ENCODE measurements at places on chromosomes 5 and 9.
A peak's percentile ranks its signal among the peaks of the same experiment; 100 is the strongest.

DNA sequence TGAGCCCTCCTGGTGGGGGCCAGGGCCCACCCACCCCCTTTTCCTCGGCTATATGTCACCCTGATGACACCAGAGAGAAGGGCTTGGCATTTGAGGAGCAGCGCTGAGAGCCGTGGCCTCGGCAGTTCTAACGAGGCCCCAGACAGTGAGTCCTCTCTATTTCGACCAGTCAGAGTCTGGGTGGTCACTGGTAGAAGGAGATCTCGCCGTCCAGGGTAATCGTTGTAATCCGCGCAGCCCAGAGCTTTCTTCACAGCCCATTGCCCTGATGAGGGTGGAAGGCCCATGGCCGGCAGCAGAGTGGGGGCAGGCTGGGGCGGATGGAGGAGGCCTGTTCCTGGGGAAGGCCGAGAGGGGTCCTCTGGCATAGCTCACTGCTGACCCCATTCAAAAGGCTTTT lies 70.2 kb downstream of the PSMB7 start:
- DNase-seq = no peak

GRCh38 chr5:25295067-25295466 lies 650.3 kb upstream of the CDH10 start:
- DNase-seq = no peak

- no peak for DNase-seq
Measured at GRCh38 chr5:181200816-181201215, 4.2 kb downstream of the TRIM7 start.

- no peak for DNase-seq
Measured at GRCh38 chr9:108816037-108816436, 39.7 kb downstream of the ACTL7B start.

GRCh38 chr5:150636391-150637244 lies 3.8 kb upstream of the SYNPO start:
- DNase-seq = no peak

- no peak for DNase-seq
Measured at GRCh38 chr5:171023508-171023907, 161.7 kb downstream of the RANBP17 start.

GRCh38 chr5:132059696-132060500 lies 557 bp upstream of the IL3 start:
- no peak for DNase-seq

- DNase-seq = no peak
Measured at GRCh38 chr5:82330530-82331270, 52.5 kb upstream of the RPS23 start.

DNA sequence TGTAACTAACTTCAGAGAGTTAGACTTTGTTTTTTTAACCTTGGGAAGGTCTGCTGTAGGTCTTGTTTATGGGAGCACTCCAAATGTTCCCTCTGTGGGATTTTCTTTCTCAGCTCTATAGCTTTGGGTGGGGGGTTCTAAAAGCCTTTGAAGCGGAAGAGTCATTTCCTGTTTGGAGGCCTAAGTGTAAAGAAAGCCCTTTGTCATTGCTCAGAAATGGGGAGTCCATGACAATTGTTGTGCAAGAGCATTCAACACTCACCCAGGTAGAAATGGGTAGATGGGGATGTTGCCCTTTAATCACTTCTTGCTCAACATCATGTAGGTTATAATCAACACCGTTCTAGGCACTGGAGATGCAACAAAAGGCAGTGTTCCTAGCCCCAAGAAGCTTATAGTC lies 30.3 kb upstream of the MAST4 start:
- DNase-seq = no peak

- DNase-seq = no peak
Measured at GRCh38 chr9:113026200-113026599, 14.2 kb upstream of the ZNF883 start.

DNA sequence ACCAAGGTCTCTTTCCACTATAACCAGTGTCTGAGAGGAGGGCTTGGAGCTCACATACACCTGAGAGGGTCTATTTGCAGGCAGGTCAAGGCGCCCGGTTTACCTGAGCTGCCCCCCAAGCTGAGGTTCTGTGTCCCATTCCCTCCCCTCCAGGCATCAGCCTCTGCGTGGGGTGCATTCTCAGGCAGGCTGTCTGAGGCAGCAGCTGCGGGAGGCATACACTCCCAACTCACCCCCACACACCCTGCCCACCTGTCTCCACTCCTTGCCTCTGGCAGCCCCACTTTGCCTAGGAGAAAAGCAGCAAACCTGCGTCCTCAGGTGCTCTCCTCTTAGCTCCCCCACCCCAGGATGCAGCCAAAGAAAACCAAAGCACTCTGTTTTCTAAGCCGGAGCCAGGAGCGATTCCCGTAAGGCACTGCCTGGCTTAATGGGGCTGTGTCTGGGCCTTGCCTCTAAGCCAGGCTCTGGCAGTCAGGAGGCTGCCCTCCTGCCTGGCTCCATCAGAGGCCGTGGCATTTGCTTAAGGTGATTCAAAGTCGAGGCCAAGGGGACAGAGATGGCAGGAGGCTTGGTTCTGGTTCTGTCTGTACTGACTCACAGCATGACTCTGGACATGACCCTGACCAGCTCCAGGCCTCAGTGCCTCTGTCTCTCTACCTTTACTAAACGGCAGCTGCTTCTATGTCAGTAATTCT lies 139.2 kb upstream of the TRIM32 start:
- DNase-seq = no peak

GRCh38 chr9:34233672-34234071 lies 54.8 kb downstream of the UBAP1 start:
- no peak for DNase-seq

GRCh38 chr5:142931896-142932686 lies 161.9 kb downstream of the ARHGAP26 start:
- no peak for DNase-seq

- no peak for DNase-seq
Measured at GRCh38 chr9:84955971-84956370, 286.4 kb downstream of the NTRK2 start.

GRCh38 chr5:14869668-14870164 lies 1.9 kb downstream of the ANKH start:
- DNase-seq = no peak

DNA sequence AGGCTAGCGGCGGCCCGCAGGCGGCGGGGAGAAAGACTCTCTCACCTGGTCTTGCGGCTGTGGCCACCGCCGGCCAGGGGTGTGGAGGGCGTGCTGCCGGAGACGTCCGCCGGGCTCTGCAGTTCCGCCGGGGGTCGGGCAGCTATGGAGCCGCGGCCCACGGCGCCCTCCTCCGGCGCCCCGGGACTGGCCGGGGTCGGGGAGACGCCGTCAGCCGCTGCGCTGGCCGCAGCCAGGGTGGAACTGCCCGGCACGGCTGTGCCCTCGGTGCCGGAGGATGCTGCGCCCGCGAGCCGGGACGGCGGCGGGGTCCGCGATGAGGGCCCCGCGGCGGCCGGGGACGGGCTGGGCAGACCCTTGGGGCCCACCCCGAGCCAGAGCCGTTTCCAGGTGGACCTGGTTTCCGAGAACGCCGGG lies 253 bp downstream of the SLC12A2 start:
- no peak for DNase-seq

GRCh38 chr5:109506556-109506955 lies 96.8 kb upstream of the PJA2 start:
- DNase-seq = no peak

- no peak for DNase-seq
Measured at GRCh38 chr5:180126716-180127681, 55.4 kb upstream of the RNF130 start.

DNA sequence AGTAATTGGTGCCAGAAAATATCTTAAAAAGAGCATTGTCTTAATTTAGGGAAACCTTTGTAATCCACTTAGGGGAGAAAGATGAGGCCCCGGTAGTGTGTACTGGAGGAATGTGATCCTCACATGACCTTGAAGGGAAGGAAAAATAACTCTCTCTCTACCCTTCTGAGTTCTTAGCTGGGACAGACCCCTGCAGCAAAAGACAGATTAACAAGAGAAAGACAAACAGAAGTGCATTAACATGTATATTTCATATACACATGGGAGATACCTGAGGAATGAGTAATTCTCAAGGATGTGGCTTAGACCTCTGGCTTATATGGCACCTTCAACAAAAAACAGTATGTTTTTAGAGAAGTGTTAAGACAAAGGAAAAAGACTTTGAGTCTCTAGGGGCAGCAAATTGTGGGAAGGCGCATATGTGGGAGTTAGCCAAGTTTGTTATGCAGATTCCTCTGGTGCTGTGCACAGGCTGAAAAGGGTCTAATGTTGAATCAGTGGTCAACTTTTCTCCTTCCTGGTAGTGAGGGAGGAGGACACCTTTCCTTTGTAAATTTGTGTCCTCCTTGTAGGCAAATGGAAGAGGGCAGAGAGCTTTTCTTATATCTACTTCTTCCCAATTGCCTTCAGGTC lies 138.8 kb downstream of the LRRC70 start:
- no peak for DNase-seq

- DNase-seq = no peak
Measured at GRCh38 chr9:121884057-121884541, 209.0 kb downstream of the TTLL11 start.

DNA sequence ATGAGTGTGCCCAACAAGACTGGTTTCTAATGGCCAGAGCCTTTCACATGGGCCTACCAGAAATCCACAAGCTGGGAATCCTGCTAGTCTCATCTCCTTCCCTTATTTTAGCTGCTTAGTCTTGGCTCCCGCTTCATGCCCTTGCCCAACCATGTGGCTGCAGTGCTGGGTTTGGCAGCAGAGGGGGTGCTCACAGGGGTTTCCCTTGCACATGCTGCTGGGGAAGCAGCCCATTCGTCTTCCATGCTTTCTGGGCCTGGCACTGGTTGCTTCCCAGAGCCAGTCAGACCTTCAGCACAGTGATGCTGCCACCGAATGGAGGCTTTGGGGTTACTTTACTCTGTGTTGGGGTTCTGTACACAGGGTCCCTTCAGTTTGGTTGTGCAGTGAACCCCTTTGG lies 26.3 kb downstream of the SLC46A2 start:
- DNase-seq = no peak

DNA sequence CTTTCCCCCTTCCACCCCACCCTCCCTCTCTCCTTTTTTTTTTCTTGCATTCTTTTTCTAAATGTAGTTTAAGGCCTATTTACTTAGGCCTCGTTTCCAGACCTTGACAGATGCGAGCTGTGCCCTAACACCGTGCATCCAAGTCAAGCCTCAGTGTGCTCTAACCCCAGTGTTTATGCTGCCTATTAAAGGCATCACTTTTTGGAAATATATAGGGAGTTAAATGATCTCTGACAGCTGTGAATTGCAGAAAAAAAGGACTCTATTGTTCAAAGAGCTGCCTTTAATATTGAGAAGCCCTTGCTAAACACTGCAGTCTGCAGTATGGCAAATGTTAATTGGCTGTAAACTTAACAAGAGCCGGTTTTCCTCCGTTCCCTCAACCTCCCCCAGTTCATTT lies 270.4 kb upstream of the TUT7 start:
- DNase-seq = no peak

DNA sequence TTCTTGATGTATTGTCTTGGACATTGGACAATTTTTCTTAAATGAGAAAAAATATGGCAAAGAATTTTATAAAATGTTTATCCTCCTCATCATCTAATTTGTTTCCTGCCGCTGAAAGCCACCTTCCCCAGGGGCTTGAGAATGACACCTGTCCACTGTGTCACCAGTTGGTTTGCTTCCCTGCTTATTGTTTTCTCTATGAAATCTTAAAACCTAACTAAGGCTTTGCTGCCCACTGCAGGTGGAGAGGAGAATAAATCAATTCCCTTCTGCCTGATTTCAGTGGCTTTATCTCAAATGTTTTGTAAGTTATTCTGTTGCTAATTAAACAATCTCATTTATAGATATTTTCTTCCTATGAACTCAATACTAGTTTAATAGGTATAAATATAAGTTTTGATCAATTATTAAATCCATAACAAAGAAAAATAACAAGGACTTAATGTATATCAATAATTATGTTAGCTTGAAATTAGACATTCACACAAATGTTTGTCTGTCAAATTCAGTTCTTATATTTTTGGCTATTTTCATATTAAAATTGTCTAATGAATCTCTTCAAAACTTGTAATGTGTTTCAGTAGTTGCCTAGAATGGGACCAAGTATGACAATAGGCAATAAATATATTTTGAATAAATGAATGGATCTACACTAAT lies 822.5 kb downstream of the PTPRD start:
- peak; percentile 23 for DNase-seq

All from NCI-H187 (cell line).